Hematopoietic multipotent progenitor cell treated with erythropoietin and hydrocortisone succinate and interleukin-3 and kit ligand, for 4 days (in vitro differentiated cells): ENCODE measurements at places on chromosomes 1 and 21.

GRCh38 chr1:204340081-204340889 lies 19.4 kb downstream of the PLEKHA6 start:
- no peak for DNase-seq

DNA sequence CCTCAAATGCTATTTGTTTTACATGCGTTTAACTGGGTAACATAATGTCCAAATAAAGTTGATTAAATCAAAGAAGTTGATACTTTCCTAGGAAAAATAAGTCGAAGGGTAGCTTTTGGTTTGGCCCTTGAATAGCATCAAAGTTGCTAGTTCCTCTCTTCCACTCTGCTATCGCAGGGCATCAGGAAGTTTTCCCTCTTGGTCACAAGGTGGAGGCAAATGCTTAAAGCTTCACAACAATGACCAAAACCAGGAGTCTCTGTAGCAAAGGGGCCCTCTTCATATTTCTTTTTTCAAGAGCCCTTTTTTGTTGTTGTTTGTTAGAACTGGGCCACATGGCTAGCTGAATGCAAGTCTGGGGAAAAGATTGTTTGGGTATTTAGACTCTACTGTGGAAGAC lies 668.4 kb downstream of the KCNT2 start:
- peak; percentile 30 for DNase-seq

DNA sequence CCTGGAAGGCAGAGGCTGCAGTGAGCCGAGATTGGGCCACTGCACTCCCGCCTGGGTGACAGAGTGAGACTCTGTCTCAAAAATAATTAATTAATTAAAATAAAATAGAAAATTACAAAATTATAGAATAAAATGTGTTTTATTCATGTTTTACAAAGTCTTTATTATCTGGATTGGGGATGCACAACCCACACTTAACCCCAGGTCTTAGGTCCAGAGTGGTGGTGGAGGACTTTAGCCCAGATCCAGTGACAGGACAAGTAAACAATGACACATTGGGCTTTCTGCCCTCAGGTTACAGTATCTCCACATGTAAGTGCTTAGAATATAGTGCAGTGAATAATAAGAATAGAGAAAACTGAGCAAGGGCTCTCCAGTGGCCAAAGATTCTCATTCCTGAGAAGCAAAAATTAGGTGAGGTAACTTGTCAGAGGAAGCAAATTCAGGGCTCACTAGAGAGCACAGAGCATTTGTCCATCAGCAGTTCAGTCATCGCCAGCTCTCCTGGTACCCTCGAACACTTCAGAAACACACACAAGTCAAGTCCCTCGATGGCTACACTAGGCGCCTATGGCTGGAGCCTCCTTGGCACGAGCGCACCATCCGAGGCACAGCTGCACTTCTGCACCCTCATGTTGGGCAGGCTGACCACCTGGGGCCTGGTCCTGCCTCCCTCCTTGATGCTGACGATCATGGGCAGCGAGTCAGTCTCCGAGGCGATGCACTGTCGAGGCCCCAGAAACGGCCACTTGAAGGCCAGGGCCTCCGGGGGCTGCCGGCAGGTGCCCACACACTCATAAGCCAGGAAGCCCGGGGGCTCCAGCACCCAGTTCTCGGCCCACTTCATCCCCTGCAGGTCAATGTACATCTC lies 2.6 kb downstream of the LEFTY1 start:
- DNase-seq, result no peak

DNA sequence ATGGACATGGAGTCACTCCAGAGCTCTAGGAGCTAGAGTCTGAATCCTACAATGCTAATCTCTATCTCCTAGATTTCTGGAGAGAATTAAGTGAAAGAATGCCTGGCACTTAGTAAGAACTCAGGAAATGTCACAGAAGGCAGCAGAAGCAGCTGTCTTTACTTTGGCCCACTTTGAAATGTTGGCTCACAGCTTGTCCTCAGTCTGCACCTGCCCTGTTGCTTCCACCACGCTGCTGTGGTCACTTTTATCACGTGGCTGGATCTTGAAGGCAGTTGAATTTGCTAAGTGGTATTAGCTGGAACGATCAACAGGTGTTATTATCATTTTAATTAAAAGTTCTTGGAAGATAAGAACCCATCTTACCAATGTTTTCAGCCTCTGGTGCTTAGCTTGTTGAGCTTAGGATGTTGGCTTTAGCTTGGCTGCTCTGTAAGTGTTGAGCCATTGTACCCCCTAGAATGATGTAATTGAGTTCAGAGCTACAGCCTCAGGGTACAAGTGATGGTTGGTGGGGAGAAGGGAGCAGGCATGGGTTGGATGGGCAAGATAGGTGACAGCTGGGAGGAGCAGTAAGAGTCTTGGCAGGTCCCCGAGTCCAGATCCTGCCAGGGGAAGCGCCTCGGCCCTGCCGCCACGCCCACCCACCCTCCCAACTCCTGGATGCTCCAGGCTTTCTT lies 41.9 kb upstream of the EPS8L3 start:
- peak; percentile 65 for DNase-seq

DNA sequence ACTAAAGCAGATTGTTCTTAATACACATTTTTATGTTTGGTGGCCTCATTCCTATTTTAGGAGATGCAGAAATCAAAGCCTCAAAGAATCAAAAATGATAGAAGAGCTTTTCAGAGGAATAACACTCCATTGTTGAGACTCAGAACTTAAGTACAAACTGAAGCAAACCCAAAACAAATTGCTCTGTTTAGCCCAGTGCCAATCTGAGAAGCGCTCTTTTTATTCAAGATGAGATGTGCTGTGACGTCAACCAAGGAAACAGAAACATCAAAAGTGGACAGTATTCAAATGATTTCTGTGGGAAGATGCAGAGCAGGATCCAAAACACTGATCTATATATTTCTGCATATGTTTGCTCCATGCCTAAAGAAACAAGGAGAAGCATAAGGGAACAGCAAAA lies 18.0 kb downstream of the COLGALT2 start:
- no peak for DNase-seq
